AG08396 (cell line): ENCODE measurements at places on chromosomes 2 and 18.

- no peak for DNase-seq
Measured at GRCh38 chr2:239714116-239714515, 311.0 kb downstream of the NDUFA10 start.

DNA sequence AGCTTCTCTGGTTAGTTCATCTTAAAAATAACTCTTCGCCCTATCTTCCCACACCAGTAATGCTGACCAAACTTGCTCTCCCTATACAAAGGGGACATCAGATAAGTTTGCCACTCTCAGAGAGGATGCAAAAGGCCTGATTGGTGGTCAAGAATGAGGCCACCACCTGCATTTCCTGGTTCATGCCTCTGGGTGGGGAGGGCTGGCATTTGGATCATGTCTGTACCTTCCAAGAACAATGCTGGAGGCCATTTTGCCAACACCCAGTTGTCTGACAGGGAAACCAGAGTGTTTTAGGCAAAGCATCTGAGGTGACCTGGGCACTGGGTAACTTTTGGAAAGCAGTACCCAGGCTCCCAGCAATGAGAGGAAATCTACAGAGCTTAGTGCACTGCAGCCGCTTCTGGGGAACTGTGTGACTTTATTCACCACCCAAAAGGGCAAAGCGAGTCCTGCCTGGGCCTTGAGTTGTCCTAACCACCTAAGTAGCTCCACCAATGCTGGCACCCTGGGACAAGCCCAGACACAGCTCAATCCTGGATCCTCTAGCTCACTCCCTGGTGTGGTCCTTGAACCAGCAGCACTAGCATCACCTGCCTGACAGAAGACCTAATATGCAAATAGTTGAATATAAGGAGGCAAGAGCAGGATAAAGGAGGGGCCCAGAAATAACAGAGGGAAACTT lies 35.1 kb downstream of the CAPN13 start:
- no peak for DNase-seq

- DNase-seq: no peak
Measured at GRCh38 chr18:8605974-8606373, 3.3 kb upstream of the RAB12 start.

GRCh38 chr2:72583376-72583775 lies 242.5 kb downstream of the EXOC6B start:
- no peak for DNase-seq

DNA sequence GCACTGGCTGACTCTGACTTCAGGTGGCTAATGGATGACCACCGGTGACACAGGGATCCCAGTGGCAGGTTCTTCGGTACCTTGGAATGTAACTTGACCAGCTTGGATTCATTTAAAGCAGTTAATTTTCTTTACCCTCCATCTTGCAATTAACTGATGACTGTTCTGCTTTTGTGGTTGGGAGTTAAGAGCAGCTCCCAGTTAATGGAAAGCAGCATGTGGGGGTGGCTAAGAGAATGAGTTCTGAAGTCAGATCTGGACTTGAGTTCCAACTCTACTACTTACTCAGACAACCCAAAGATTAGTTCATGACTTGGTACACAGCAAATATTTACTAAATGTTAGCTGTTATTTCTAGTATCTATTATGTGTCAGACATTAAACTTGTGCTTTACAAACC lies 58.5 kb downstream of the FAM228A start:
- no peak for DNase-seq

DNA sequence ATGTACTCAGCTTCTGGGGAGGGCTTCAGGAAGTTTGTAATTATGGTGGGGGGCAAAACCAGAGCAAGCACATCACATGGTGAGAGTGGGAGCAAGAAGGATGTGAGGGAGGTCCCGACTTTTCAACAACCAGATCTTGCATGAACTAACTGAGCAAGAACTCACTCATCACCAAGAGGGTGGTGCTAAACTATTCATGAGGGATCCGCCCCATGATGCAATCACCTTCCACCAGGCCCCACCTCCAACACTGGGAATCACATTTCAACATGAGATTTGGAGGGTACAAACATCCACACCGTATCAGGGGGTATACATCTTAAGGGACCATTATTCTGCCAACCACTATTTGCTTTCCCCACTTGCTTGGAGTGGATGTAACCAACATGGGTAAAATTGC lies 209.6 kb upstream of the HNRNPA3 start:
- no peak for DNase-seq

GRCh38 chr18:57311472-57311871 lies 40.9 kb upstream of the ST8SIA3 start:
- no peak for DNase-seq

- DNase-seq: no peak
Measured at GRCh38 chr18:52046842-52047241, 293.2 kb upstream of the DCC start.
